ENCODE measurements at places on chromosomes 13 and 19.

- DNase-seq = no peak
These were observed 511.9 kb upstream of the HTR2A start for GRCh38 chr13:47408546-47409319.

- DNase-seq = no peak
These were observed 21.7 kb downstream of the ZNF613 start for GRCh38 chr19:51948975-51949374.

GRCh38 chr19:58585442-58586132, 12.5 kb upstream of the MZF1 start:
- DNase-seq = no peak

- no peak for DNase-seq
These were observed 31.9 kb upstream of the ZNF83 start for GRCh38 chr19:52670046-52670445.

- DNase-seq = no peak
These were observed 65.2 kb upstream of the ZNF599 start for GRCh38 chr19:34838248-34838647.

DNA sequence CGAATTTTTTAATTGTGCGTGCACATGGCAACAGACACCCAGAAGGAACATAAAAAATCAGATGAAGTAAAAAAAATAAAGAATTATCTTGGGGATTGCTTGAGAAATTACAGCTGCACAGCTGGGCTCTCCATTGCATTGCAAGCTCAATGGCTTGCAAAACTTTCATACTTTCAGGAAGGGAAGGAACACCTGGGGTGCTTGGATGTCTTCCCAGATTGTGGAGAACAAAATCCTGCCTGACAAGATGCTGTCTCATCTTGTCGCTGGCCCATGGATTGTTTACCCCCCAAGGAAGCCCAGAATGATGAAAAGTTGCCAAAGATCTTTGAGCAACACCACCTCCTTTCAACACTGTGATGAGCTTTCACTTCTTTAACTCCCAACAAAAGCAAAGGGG, 11.0 kb upstream of the CASP14 start:
- DNase-seq = no peak

DNA sequence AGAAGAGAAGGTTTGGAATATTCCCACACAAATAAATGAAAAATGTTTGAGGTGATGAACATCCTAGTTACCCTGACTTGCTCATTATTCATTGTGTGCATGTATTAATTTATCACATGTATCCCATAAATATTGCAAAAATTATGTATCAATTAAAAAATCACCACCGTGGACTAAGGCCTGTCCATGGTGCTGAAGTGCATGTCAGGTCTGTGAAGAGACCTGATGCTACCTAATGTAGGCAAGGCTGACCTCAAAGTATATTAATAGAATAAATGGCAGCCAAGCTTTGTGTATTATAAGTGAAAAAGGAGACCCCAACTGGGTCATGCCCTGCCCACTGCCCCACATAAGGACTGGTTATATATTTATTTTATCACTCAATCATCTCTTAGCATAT, 34.4 kb upstream of the ZNF835 start:
- no peak for DNase-seq

DNA sequence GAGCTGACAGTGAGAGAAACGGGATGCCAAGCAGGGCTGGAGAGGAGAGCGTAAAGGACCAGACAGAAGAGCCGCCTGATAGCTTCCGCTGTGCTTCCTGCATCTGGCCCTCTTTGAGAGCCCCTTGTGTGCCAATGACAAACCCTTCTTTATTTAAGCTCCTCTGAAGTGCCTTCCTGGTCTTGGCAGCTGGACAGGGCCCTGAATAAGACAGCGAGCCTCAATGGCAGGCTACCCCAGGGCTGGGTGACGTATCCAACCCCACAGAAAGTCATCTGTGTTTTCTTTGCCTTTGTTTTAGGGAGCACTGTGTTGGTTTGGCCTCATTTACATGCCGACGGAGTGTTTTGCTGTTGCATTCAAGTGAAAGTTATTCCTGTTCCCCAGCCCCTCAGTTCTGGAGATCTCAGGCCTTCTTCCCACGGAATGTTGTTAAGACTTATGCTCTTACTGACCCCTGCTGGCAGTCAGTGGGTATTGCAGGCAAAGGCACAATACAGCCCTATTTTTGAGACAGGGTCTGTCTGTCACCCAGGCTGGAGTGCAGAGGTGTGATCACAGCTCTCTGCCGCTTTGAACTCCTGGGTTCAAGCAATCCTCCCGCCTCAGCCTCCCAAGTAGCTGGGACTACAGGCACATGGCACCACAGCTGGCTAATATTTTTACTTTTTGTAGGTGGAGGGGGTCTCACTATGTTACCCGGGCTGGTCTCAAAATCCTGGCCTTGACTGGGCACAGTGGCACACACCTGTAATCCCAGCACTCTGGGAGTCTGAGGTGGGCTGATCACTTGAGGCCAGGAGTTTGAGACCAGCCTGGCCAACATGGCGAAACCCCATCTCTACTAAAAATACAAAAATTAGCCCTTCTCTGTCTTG, 16.8 kb downstream of the CCL25 start:
- DNase-seq = no peak

DNA sequence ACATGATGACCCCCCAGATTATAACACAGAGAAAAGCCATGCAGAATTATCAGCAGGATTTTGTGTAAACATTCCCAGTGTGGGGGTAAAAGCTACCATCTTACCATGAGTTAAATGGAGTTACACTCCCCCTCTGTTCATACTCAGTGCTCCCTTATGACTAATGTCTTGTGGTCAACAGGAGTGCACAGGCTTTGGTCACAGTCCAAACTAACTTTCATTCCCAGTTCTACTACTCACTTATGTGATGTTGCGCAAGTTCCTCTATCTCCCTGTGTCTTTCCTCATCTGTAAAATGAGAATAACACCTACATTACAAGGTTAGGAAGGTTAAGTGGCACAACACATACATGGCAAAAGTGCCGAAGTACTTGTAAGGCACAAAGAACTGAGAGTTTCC, 277.9 kb downstream of the RBM26 start:
- no peak for DNase-seq

- DNase-seq = no peak
These were observed 107.2 kb upstream of the MLNR start for GRCh38 chr13:49112782-49113525.

DNA sequence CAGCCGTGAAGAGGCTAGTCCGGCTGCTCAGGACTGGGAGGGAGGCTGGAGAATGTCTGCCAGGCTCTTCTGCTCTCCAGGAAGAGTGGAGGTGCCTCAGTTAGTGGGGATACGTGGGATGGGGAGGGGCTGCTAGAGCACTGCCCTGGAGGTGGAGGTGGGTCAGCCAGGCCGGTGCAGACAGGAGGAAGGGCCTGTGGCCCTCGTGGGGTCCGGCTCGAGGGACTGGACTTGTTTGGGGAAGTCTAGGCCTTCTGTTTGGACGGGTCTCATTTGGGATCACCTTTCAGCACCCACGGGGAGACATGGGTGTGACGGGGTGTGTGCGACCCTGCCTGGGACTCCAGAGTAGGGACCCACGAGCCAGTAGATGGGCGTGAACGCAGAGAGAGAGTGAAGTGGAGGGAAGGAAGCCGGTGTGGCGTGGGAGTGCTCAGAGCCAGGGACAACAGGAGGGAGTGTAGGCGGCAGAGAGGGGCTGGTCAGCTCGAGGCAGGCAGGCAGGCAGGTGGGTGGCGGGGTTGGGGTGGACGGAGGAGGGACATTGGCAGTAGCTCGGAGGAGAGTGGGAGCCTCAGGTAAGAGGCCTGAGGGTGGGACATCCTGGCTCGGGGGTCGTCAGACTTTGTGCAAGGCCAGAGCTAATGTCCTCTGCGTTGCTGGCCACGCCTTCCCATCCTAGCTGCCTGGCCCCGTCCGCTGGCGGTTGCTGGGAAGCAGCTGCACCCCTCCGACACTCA, 11.5 kb downstream of the EPN1 start:
- no peak for DNase-seq

GRCh38 chr13:112844411-112844810, 124.6 kb upstream of the MCF2L start:
- DNase-seq = no peak

GRCh38 chr19:16584248-16585093, 12.3 kb upstream of the SLC35E1 start:
- DNase-seq = peak; percentile 93

GRCh38 chr13:31424130-31424729, 224.5 kb downstream of the B3GLCT start:
- DNase-seq = peak; percentile 41

GRCh38 chr13:27638001-27638400, 16.3 kb downstream of the POLR1D start:
- DNase-seq = no peak

GRCh38 chr13:103957939-103958338, 891.7 kb upstream of the SLC10A2 start:
- no peak for DNase-seq

GRCh38 chr13:70173598-70173959, 65.3 kb upstream of the KLHL1 start:
- no peak for DNase-seq

- DNase-seq = no peak
These were observed 304.8 kb upstream of the MAB21L1 start for GRCh38 chr13:35781036-35782000.

DNA sequence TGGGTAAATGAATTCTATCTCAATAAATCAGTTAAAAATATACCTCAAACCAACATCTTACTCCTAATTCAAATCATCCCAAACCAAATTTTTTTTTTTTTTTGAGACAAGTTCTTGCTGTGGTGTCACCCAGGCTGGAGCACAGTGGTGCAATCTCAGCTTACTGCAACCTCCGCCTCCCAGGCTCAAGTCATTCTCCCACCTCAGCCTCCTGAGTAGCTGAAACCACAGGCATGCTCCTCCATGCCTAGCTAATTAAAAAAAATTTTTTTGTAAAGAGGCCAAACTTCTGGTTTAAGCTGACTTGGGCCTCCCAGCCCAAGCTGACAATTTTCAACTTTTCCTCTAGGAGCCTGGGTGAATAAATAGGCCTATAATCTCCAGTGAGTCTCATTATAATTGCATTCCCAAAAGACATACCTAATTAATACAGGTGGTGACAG, 22.1 kb upstream of the OLFM2 start:
- no peak for DNase-seq

- no peak for DNase-seq
These were observed 1719.7 kb upstream of the SLC10A2 start for GRCh38 chr13:104785952-104786351.

DNA sequence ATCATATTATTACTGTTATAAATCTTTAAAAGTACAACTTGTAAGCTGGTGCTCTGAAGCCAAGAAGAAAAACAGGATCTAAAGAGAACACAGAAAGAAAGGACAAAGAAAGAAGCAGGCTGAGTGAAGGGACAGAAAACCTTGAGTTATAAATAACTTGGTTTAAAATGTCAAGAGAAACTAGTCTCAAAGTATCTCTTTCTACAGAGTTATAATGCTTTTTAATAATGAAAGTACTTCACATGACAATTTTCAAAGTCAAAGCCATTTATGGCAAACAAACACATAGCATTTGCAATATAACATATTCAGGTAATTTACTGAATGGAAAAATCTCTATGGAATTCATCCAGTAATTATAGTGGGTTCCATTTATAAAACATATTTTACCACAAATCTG, 33.4 kb downstream of the CAB39L start:
- no peak for DNase-seq

DNA sequence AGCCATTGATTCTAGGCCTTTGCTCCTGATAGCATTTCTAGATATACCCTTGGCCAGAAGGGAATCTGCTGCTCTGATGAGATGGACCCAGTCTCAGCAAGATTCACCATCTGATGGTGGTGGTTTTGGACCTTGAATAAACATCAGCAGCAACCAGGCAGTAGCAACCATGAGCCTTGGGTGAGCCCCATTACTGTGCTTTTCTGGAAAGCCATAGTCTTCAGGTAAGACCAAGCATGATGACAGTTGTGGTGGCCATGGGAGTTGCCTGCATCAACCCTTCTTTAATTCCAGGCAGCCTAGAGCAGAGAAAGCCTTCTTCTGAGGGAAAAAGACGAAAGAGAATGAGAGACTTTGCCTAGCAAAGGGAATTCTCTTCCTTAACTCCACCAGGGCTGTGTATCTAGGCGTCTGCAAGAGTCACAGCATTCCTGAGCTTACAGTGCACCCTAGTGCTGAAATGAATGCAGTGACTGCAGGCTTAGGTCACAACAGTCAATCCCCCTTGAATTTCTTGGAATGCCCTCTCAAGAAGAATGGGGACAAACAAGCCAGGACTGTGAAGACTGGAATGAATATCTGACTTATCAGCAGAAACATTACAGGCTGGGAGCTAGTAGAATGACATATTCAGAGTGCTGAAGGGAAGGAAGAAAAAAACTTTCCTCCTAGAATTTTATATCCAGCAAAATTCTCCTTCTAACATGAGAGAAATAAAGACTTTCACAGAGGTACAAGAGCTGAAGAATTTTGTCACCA, 942.4 kb upstream of the PCDH20 start:
- no peak for DNase-seq

GRCh38 chr13:40126306-40127085, 471.0 kb downstream of the COG6 start:
- no peak for DNase-seq

DNA sequence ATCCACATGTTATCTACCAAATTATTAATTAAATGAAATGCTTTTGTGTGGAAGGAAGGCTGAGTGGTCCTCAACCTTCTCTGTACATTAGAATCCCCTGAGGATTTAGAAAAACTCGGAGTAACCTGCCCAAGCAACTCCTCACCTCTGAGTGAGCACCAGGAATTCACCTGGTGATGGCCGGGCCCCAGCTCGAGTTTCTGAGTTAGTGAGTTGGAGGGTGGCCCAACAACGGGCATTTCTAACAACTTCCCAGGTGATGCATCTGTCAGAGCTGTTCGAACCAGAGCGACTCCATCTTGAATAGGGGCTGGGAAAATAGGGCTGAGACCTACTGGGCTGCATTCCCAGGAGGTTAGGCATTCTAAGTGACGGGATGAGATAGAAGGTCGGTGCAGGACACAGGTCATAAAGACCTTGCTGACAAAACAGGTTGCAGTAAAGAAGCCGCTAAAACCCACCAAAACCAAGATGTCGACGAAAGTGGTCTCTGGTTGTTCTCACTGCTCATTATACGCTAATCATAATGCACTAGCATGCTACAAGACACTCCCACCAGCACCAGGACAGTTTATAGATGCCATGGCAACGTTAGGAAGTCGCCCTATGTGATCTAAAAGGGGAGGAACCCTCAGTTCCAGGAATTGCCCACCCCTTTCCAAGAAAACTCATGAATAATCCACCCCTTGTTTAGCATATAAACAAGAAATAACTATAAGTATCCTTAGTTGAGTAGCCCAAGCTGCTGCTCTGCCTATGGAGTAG, 44.2 kb upstream of the SHISA2 start:
- no peak for DNase-seq
